T-helper 1 cell treated with Interleukin-12 subunit alpha and Interleukin-12 subunit beta and Interleukin-4 antibody, amounts not matched to agents 30 ng/mL and 1 ng/mL, for 36 hours (primary cell): ENCODE measurements at places on chromosomes 4 and X. TPM values are rescaled to one million over a fixed set of nuclear protein-coding genes. Genes with fewer than 3 reads are reported as not detected.

The CT45A10 gene
- not detected in 2 replicates for total RNA-seq

The CENPI gene
- 17.1 and 18.8 TPM in 2 replicates for total RNA-seq

The GIMD1 gene
- total RNA-seq = not detected in 2 replicates

The COL4A6 gene
- not detected in 2 replicates for total RNA-seq

The GAGE12J gene
- not detected in 2 replicates for total RNA-seq

The FAM241A gene
- 2.0 and 2.2 TPM in 2 replicates for total RNA-seq

The PRRG1 gene
- not detected in 2 replicates for total RNA-seq

The SOX3 gene
- total RNA-seq = not detected in 2 replicates
